Activated T-helper 1 cell treated with Interleukin-2 at 50 U/mL for 16 hours (primary cell): ENCODE measurements at places on chromosomes 3 and 15.

DNA sequence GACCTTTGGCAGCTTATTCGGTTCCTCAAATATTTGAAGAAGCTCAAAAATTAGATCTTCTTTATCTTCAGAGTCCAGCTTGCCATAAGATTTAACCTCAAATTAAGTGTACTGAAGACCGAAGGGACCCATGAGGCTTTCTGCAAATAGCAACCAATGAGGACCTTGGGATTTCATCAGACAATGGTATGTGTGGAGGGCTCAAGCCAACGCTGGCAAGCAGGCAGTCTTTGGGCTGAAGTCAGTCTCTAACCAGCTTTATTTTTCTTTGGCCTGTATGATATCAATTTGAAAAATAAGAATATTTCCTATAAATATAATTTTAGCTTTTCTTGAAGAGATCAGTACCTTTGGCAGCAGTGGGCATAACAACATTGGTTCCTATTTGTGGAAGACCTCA is 692.7 kb downstream of the MCTP2 start:
- DNase-seq: no peak

- no peak for DNase-seq
Measured at GRCh38 chr15:51366071-51366470, 24.6 kb downstream of the GLDN start.

- DNase-seq: no peak
Measured at GRCh38 chr15:64117759-64118487, 22.1 kb downstream of the SNX1 start.

GRCh38 chr15:91940496-91941381 is 87.2 kb downstream of the SLCO3A1 start:
- DNase-seq: no peak

GRCh38 chr15:69616558-69616957 is 163.9 kb downstream of the RPLP1 start:
- no peak for DNase-seq

DNA sequence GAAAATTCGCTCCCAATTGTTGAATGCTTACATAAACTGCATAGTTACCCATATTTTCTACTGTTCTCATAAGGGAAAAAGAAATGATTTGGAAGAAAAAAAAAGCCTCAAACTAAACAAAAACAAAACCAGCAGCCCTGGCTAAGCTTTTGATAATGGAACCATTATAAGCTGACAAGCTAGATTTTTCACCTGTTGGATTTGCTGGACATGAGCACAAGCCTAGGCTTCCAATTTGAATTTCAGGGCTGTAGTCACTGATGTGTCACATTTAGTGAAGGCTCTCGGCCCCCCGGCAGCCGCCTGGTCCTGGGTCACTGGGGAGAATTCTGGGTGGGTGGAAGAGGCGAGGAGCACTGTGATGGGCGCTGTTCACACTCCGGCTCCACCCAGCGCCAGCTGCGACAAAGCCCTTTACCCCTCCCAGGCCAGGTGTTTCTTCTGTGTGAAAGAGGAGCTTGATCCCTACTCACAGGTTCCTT is 4.6 kb downstream of the FBXL22 start:
- no peak for DNase-seq

GRCh38 chr3:107368654-107369398 is 8.4 kb upstream of the CCDC54 start:
- no peak for DNase-seq

DNA sequence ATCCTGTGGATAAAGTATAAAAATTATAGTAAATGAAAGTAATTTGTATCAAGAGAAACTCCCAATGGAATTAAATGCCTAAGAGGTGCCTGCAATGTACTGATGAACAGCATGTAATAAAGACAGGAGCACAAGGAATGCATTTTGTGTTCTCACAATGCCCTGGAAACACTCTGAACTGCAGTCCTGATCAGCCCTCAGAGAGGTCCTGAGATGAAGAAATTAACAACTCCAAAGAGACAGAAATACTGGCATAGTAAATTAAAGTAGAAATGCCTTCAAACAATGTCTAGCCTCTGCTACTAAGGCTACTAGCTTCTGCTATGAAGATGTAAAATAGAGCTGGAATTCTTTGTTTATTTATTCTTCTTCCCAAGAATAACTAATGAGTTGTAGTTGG is 59.9 kb downstream of the CFAP20DC start:
- no peak for DNase-seq

- DNase-seq: no peak
Measured at GRCh38 chr15:75606711-75607699, 18.5 kb downstream of the SNUPN start.

GRCh38 chr3:18735005-18735404 is 309.9 kb upstream of the SATB1 start:
- DNase-seq: no peak

- no peak for DNase-seq
Measured at GRCh38 chr3:168870892-168871291, 775.2 kb upstream of the GOLIM4 start.

GRCh38 chr3:40019376-40019775 is 210.0 kb downstream of the MYRIP start:
- DNase-seq: no peak

GRCh38 chr3:23873941-23874340 is 42.8 kb downstream of the NKIRAS1 start:
- DNase-seq: no peak

DNA sequence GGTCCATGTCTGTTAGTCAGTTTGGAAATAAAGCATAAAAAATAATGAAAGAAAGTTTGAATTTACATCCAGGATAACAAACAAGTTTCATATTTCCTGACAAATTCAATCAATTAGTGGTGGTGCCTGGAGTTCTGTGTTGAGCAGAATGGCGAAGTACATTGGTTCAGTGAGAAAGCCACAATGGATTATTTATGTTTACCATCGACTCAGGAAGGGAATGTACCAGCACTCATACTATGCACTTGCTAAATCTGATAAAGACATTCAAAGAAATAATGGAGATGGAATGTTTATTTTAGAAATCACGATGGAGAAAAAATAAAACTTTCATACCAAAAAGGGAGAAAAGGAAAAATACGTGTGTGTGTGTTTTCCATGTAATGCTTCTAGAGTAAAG is 45.3 kb upstream of the MME start:
- DNase-seq: no peak

DNA sequence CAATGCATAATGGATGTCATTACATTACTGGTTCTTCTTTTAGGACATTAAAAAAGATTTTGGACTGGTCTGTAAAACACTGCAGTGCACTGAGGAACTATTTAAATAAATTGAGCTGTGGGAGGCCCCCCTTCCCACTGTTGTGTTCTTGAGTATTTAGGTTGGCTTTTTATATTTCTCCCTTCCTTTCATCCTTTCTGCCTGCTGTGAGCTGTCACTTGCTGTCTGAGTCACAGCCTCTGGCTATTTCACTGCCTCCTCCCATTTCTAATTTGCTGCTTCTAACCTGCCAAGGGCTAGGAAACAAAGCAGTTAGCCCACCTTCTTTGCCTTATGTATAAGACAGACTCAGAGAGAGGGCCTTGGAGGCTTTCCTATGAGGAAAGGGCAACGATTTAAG is 89.0 kb upstream of the FNDC3B start:
- DNase-seq: no peak

DNA sequence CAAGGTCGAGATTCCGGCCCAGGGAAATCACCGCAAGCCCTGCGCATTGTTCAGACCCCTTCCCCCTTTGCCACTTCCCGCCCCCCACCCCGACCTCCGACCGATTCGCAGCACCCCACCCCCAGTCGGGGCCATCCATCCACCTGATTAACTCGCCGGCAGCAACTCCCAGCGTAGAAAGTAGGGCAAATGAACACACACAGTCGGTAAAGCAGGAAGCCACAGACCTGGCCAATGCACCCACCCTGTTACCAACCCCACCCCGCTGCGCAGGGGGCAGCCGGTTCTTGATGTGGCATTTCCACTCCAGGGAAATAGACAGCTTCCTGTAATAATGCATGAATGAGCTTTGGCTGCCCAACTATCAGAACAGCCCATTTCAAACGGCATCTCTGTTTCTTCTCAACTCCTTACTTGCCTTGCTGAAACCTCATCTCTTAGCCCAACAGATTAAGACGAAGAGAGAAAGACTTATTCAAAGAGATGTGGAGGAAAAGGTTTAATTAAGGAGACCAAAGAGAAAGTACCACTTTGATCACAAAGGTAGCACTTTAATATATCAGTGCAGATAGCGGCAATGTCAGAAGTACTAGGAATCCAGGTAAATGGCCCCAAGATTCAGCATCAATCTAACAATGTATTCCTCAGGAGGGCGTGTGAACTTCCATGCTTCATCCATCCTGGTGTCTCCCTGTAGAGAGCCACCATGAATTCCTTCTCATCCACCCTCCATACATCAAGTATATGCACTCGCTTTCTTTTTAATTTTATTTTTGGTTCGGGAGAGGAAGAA is 1.9 kb downstream of the TNIK start:
- DNase-seq: peak; percentile 30

DNA sequence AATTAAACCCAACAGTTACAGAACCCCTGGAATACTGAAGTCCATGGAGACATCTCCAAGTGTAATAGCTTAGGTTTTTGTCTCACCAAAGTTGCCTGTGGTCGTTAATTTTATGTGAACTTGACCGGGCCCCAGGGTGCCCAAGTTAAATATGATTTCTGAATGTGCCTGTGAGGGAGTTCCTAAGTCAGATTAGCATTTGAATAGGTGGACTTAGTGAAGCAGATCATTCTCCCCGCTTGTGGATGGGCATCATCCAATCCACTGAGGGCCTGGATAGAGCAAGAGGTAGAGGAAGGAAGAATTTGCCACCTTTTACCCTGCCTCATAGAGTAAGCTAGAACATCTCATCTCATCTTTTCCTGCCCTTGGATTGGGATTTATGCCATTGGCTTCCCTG is 203.0 kb downstream of the MYRIP start:
- DNase-seq: no peak
